ENCODE measurements at places on chromosomes 6 and 20.

- DNase-seq: no peak
Observed at GRCh38 chr20:49694450-49695071, 19.1 kb downstream of the B4GALT5 start.

DNA sequence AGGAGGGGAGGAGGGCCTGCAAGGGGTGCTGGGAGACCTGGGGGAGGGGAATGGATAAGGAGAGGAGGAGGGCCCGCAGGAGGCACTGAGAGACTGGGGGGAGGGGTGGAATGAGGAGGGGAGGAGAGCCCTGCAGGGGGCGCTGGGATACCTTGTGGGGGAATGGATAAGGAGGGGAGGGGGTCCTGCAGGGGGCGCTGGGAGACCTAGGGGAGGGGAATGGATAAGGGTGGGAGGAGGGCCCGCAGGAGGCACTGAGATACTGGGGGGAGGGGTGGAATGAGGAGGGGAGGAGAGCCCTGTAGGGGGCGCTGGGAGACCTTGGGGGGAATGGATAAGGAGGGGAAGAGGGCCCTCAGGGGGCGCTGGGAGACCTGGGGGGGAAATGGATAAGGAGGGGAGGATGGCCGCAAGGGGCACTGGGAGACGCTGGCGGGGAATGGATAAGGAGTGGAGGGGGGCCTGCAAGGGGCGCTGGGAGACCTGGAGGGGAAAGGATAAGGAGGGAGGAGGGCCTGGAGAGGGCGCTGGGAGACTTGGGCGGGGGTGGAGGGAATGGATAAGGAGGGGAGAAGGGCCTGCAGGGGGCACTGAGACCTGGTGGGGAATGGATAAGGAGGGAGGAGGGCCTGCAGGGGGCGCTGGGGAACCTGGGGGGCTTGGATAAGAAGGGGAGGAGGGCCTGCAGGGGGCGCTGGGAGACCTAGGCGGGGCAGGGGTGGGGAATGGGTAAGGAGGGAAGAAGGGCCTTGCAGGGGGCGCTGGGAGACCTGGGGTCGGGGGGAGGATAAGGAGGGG is 1.3 kb upstream of the CTCFL start:
- no peak for DNase-seq

DNA sequence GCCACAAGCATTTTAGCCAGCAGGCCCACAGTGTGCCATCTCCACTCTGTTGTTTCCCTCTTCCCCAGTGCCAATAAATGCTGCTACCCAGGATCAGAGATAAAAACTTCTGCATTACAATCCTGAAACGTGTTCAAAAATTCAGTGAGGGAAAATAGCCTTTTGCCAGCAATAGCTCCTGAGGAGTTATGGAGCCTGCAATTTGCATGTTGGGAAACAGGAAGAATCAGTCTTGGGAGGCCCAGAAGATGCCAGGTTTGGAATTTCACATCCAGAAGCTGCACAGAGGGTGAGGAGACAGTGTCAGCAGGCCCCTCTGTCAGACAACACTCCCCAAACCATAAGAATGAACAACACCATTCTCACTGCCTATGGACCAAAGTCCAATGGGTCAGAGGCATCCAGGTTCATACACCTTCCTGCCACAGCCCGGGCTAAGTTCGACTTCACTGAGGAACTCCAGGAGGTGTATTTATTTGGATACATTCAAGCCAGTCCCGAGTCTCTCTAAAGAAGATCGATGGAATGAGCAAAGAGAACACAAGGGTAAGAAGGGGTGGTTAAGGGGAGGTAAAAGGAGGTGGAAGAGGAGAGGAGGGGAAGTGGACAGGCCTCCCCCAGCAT is 20.8 kb downstream of the RRBP1 start:
- DNase-seq: no peak

DNA sequence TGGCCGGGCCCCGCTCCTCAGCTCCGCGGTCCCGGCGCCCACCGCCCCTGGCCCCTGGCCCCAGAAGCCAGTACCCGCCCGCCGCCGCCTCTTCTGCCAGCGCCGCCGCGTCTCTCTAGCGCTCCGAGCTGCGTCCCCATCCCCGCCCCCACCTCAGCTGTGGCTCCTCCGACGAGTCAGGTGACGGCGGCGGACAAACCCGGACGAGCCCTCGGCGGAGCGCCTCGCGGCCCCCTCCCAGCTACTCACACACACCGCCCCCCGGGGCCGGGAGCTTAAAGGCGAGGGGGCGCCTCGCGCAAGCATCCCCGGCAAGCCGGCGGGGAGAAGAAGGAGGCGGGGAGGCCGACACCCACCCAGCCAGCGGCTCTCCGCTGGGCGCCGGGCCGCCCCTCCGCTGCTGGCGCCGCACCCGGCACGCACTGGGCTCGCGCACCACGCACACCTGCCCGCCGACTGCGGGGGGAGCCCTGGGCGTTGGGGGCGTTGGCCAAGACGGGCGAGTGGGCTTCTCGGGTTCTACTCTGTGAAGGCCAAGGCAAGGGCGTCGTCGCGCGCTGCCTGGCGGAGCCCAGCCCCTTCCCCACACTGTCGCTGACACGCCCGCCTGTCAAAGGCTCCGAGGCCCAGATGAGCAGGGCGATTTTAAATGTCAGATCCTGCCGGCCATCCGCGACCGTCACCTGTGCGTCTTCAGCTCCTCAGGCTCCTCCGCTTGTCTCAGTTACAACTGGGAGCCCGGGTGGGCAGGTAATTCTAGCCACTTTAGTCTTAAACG is at the start of gene SNAP91:
Gene SNAP91, minus strand, starts transcription at position 132 of the 778 bp plus-strand sequence. CDS start 1,174 bp downstream, outside the sequence.
- peak; percentile 47 for DNase-seq

DNA sequence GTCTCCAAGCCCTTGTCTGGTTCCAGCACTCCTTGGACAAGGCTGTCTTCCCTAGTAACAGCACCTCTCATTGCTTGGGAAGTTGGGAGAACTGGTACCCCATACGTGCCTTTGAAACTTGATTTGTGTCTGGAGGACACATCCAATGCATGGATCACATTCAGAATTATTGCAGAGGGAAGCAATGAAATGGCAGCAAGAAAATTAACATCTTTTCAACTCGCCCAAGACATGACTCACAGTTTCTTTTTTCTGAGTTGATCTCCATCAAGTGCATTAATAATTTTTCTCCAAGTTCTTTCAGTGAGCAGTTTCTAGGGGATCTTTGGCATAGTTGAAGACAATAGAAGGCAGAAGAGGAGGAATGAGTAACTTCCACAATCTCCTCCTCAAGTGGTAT is 22.3 kb upstream of the PI3 start:
- no peak for DNase-seq

DNA sequence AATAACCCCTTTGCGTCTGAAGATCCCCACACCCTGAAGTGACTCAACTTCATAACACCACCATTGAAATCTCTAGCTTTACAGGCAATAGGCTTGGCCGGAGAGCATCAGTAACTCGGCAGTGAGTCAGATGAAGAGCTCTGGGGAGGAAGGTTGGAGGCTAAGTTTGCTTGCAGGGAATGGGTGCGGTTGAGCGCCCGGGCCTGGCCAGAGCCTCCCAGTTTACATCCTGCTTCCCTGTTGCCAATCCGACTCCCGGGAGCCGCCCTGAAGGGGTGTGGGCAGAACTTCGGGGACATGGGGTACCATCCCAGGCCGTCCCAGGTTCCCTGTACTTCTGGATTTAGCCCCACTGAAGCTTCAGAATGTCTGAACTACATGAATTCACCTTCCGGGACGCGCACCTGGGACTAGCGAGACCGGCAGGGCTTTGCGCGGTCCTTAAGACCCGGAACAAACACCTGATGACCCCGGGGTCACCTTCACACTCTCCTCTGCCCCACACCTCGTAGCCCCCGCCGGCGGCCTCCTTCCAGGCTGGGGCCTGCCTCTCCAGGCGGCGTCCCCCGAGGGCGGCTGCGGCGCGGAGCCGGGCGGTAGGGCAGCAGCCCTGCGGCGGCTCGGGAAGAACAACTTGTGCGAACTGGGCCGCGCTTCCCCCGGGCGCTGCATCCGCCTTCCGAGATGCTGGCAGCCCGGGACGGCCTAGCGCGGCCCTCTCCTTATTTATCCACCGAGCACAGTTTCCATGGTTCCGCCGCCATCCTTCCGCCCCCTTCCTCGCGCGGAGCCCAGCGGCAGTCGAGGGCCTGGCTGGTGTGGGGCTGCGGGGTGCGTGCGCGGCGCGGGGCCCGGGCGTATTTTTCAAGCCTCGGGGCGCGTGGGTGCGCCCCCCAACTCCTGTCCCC is 56.6 kb upstream of the RREB1 start:
- no peak for DNase-seq

DNA sequence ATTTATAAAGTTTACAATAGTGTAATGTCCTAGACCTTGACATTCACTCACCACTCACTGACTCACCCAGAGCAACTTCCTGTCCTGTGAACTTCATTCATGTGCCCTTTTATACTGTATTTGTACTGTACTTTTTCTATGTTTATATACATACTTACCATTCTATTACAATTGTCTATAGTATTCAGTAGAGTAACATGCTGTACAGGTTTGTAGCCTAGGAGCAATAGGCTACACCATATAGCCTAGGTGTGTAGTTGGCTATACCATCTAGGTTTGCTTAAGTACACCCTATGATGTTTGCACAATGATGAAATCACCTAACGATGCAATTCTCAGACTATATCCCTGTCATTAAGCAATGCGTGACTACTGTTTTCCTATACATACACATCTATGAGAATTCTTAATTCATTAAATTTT is 17.5 kb downstream of the EDEM2 start:
- no peak for DNase-seq

DNA sequence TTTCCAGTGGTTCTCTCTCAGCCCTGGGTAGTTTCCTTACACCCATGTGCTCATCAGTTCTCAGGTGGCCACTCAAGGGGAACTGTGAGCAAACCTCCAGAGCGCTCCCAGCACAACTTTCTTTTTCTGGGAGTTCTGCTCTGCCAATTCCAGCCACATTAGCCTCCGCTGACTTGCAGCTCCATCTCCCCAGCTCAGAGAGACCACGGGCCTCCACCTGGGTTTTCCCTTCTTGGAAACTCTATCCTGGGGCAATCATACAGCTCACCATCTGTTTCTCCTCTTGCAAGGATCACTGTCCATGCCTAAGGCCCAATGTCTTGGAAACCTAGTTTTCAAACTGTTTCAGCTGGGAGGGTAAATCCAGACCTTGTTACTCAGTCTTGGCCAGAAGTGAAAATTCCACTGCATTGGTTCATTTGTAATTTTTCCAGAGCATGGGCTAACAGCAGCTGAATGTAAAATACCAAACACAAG is 129.9 kb downstream of the EYA2 start:
- DNase-seq: peak; percentile 3

- DNase-seq: no peak
Observed at GRCh38 chr6:156710479-156710878, 66.7 kb upstream of the ARID1B start.

DNA sequence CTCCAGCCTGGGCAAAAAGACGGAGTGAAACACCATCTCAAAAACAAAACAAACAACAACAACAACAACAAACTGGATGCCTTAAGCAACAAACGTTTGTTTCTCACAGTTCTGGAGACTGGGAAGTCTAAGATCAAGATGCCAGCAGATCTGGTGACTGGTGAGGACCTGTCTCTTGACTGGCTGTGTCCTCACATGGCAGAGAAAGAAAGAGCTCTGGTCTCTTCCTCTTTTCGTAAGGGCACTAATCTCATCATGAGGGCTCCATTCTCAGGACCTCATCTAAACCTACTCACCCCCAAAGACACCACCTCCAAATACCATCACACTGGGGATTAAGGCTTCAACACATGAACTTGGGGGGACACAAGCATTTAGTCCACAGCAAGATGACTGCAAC is 13.5 kb upstream of the GFOD1 start:
- DNase-seq: no peak
